ENCODE measurements at places on chromosomes 13 and 19.
A peak's percentile ranks its signal among the peaks of the same experiment; 100 is the strongest.

DNA sequence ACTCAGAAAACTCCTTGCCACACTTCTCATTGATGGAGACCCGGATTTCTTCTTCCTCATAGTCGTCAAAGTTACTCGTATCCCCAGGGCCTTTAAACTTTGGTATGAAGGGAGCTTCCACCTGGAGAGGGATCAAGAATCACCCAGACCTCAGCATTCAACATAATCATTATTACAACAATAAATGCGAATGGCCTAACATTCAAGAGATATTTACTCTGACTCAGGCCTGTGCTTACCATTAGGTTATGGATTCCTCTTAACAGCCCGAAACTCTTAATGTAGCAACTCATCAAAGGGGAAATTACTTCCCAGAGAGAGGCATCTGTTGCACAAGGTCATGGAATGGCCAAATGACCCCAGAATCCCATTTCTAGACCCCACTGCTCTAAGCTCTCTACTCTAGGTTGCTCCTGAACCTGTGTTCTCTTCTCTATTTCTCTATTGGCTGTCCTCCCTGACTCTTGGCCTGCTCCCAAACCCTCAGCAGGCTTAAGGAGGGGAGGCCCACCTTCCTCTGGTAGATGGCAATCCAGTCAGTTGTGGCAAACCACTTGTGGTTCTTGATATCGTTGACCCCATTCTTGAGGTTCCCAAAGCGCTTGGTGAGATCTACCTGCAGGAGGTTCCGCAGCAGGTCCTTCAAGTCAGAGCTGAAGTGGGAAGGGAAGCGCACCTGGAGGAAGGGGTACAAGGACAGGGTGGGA is 2.7 kb upstream of the SAMD1 start:
- no peak for DNase-seq

DNA sequence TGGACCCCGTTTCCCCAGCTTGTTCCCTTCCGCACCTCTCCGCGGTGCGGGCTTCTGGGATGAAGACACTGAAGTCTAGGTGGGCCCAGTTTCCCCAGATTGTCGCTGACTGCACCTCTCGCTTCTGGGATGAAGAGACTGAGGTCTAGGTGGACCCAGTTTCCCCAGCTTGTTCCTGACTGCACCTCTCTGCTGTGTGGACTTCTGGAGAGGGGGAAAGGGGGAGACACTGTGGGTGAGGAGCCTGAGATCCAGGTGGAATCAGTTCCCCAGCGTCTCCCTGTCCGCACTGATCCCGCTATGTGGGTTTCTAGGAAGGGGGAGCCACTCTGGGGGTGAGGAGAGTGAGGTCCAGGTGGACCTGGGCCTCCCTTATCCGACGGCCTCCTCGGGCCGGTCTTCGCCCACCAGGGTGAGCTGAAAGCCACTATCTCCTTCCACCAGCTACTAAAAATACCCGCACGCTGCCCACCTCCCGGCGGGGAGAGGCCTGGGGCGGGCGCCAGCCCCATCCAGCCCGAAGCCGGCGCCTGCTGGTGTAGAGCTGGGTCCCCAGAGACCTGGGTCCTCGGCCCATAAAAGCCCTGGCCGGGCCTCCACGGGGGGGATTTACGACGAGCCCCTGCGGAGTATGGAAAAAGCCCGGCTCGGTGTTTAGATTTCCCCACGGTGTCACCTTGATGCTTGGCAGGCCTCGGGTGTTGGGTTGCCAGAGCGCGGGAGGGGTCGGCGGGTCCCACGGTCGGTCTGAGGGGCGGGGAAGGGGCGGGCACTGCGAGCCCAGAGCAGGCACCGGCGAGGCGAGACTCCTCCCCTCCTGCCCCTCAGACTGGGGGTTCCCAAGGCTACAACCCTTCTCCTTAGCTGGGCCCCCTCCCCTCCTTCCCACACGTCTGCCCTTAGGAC is 10.6 kb downstream of the FUT6 start:
- DNase-seq, result no peak

DNA sequence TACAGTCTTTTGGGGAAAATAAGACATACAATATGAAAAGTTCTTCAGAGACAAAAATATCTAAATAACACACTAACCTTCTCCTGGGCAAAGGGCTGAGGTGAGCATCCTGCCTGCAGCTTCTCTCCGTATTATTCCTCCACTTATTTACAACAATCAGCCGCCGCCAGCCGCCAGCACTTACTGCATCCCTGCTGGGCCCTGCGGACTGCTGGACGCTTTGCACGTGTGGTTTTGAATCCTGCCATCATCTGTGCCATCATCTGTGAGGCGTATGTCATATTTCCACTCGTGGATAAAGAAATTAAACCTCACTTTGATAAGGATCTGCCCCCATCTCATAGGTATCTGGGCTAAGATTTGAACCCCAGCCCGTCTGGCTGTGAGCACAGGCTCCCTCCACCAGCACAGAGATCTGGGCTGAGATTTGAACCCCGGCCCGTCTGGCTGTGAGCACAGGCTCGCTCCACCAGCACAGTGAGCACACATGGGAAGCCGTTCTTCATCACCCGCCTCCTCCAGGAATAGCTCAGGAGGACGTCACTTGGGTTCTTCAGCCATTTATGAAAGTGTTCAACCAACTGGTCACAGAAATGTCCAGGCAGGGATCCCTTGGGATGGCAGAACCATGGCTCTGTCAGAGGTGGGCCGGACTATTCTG is 35.2 kb upstream of the TUBGCP3 start:
- no peak for DNase-seq

GRCh38 chr19:16449330-16449961 is 22.3 kb downstream of the EPS15L1 start:
- DNase-seq, result peak; percentile 9

DNA sequence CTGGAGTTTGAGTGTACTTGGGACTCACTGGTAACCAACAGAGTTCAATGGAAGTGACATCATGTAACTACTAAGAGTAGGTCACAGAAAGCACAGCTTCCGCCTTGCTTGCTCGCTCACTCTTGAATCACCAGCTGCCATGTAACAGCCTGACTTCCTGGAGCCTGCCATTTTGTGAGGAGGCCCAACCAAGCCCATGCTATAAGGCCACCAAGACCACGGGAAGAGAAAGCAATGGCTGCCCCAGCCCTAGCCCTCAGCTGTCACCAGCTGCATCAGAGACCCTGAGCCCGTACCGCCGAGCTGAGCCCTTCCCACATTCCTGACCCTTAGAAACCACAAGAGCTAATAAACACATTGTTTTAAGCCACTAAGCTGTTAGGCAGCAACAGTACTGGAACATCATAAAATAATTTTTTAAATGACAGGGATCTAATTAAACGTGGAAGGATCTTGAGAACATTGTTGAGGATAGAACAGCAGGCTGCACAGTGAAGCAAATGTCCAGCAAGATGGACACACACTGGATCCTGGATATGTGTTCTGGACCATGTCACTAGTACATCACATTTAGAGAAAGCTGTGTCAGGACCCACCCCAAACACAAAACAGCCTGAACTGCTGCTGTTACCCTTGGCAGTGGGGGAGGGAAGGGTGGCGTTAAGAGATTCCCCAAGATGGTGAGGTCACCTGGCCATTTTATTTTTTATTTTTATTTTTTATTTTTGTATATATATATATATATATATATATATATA is 21.7 kb upstream of the LDLR start:
- DNase-seq, result peak; percentile 6

- no peak for DNase-seq
Observed at GRCh38 chr13:86633346-86633745, 834.1 kb upstream of the SLITRK6 start.

DNA sequence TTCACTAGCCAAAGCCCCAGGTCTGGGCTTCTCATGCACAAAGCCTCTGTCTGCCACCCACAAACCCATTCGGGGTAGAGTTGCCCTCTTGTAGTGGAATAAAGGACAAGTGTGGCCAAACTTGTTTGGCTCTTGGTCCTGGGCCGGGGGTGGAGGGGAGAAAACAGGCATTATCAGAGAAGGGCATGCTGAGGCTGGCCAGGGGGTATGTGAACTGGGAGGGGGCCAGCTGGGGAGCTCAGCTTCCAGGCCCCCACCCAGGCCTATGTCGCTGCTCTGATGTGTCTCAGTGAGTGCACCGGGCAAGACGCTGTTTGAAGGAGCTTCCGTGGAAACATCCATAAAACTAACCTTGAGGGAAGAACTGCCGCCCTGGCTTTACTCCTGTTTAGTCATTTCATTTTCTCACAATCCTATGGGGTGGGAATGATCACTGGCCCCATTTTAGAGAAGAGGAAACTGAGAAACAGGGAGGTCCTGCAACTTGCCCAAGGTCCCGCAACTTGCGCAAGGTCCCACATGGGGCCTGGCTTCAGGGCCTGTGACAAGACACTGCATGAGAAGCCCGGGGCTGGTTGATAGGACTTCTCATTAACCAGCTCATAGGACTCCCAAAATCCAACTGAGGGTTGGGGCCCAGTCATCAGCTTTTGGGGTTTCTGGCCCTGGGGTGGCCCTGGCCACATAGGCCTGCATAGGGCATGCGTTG is 30.8 kb downstream of the CCNE1 start:
- no peak for DNase-seq

DNA sequence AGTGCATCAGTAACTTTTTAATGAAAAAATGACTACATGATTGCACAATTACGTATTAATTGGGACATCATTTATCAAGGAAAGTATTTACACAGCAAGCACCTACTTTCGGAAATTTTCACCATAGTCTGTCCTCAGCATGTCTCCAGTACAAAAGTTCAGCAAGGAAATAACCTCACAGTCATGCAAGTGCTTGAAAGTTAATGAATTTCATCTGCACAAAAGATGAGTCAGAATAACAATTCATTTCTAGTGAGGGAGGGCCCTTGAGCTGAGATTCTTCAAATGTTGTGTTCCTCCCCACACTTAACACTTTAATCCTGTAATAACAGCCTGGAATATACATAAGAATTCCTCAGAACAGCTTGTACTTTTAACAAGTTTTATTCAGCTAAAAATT is 49.0 kb upstream of the OXGR1 start:
- DNase-seq, result no peak

- peak; percentile 19 for DNase-seq
Observed at GRCh38 chr19:55640043-55640576, 692 bp upstream of the ZNF580 start.

DNA sequence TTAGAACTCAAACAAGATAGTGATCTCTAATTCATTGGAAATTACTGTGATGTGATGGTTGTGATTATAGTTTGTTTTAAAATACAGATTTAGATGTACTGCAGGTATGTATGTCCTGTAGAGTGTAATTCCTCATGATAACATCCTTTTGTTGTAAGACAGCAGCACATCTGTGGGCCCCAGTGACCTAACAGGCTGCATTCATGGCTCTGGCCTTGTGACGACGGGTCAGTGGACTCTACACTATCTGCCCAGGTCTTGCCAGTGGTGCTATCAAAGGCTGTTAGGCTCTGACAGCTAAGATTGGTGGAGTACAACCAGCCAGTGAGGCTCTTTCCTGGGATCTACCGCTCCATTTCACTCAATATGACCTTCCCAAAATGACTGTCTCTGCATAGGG is 158.4 kb downstream of the MTUS2 start:
- no peak for DNase-seq

Measured in HFFc6 (cell line).